ENCODE measurements at places on chromosomes 3 and 15.

DNA sequence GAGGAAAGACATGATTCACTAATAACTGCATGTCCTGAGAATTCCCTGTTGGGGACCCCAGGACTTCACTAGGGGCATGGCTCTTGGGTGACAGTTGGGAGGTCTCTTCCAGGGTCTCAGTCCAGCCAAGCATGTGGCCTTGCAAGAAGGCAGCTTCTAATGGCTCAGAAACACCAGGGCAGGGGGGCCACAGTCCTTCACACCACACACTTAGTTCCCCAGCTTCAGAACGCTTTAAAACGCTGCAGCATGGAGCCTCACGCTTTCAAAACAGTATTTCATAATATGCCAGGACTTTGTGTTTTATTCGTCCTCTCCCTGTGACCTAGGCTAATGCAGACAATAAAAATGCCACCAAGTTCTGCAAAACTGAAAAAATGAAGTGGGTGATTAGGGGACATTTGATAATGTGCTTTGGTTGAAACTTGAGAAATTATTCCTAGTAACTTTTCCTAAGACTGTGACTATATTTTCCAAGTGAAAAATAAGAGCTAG lies 48.4 kb upstream of the LIMD1 start:
- DNase-seq, result no peak

GRCh38 chr3:150663461-150663860 lies 40.3 kb downstream of the ERICH6 start:
- DNase-seq, result no peak

GRCh38 chr3:97981886-97982285 lies 9.7 kb upstream of the RIOX2 start:
- DNase-seq, result peak; percentile 81

DNA sequence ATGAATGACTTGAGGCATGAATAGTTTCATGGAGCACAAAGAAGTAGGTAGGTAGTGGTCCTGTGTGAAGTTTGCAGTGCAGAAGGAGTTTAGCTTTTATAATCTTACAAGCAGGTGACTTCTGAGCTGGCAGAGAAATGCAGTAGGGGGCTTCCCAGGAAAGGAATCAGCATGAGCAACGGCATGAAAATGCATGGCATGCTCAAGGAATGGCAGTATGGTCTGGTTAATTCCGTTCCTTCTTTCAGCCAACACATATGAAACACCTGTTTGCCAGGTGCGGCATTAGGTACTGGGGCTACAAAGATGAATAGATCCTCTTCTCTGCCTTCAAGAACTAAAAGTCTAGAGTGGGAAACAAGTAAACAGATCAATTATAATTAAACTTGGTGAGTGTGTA lies 138.0 kb upstream of the BHLHE40 start:
- DNase-seq, result peak; percentile 35

DNA sequence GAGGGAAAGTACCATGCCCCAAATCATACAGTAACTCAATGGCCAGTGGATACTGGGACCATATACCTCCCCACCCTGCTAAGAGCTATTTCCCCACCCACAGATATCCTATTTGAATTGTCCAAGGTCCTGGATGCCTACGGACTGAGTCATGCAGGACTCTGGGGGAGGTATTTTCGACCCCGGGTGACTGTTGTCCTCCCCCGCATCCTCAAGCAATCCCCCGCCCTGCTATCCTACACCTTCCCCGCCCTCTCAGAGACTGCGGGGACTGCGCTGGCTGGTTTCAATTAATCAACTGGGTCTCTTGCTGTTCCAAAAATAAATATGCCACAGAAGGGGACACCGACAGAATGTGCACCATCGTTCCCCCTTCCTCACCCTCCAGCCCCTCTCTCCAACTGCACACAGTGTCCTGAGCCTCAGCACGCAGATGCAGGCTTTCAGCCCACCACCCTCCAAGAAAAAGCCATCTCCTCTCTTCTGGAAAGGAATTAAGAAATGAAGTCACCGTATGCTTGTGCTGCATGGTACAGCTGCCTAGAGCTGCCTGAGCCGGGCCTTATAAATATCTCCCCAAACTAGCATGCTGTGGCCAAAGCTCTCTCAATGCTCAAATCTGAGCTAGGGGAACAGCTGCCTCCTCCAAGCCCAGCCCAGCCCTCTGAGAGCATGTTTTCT lies 8.1 kb downstream of the CAV3 start:
- DNase-seq, result peak; percentile 83

DNA sequence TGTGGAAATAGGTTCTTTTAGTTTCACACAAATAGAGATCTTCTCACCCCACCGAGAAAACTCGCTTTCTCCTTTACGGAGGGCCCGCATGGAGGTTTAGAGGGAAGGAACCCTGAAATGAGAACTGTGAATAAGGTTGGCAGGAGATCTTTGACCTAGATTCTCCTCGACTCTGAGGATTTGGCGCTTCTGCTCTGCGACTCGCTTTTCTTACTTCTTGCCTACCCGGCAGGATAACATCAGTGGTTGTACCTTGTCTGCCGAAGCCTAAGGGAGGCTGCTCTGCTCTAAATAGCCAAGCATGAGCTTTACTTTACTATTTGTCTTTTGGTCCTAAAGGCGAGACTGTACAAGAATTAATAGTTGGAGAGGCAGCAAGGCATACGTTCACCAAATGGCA lies 473.3 kb upstream of the TPRG1 start:
- DNase-seq, result no peak

GRCh38 chr3:171648069-171648468 lies 162.2 kb downstream of the PLD1 start:
- no peak for DNase-seq

DNA sequence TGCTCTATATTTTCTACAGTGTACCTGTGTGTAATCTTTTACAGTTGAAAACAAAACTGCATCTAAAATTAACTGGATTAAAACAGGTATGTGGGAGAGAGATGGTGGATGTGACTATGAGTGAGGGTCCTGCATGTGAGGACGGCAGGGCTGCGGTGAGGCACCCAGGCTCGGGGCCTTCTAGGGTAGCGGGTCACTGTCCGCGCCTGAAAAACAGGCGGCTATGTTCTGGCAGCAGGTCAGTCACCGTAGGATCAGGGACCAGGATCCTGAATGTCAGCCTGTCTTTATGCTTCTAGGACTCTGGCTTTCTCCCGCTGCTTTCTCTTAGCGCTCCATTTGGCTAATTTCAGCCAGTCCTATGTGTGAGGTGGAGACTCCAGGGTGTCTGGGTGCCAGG lies 12.6 kb downstream of the TMEM40 start:
- DNase-seq, result no peak

DNA sequence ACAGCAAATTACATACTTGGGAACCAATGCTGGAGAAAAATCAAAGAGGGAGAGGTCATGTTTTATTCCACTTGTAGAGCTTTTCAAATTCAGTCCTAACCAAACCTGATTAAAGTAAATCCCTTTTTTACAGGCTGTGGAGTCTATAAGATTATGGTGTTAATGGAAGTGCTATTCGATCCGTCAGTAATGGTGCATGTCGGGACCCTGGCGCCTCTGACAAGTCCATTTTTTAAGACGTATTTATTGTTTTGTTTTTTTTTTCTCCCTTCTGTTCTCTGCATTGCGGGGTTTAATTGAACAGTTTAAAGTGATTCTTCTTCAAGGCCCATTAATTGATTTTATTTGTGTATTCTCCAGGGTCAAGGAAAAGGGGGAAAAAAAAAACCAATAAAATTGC lies 725.9 kb downstream of the TUSC7 start:
- no peak for DNase-seq

GRCh38 chr15:77674327-77674726 lies 41.6 kb upstream of the LINGO1 start:
- no peak for DNase-seq

- no peak for DNase-seq
These were observed 2.0 kb downstream of the RASGRF1 start for GRCh38 chr15:79088426-79089205.

DNA sequence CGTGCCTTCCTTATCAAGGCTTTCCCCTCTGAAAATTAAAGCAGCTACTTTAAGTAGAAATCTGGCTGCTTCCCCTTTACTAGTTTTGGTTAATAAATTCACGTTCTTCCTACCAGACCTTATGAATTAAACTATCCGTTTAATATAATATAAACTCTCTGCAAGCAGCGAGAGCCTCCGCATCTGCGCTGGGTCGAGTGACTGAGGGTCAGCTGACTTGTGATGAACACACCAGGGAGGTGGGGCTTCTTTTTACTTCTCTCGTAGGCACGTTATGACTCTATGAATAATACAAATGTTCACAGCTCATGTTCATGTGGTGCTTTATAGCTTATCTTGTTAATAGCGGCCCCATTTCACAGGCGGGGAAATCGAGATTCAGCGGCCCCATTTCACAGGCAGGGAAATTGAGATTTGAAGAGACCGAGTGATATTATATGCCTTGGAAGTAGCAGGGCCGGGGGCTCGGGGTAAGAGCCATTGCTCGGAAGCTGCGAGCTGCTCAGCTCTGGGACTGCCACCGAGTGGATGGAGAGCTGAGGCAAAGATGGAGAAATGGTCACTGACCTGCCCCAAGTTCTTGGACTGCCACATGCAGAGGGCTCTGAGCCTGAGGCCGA lies 8.3 kb downstream of the MUC4 start:
- DNase-seq, result peak; percentile 38

DNA sequence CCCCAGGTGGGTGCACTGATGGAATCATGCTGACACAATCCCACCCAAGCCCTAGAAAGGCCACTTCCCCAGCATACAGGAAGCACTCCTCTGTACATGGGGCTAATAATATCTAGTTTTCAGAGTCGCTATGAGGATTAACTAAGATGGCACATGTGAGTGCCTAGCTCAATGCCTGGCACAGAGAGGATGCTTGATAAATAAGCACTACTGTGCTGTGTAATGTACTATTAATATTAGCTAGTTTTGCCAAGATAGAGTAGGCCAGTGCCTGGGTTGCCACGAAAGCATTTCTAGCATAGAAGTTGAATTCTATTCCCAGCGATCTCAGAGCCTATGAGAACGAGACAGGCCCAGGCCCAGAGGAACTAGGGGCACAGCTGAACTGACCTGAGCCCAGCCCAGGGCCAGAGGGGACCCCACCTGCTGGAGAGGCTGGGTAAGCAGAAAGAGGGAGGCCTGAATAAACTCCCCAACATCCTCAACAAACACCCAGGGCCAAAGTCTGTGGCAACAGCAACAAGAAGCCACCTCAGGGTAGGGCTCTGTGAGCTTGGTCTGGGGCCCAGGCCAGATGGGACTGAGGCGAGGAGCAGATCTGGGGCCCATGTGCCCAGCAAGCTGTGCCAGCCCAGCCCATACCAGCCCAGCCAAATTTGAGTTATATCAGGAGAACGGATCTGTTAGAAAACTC lies 7.6 kb upstream of the SEMA7A start:
- DNase-seq, result no peak

- peak; percentile 3 for DNase-seq
These were observed 419.6 kb downstream of the DIPK2A start for GRCh38 chr3:144391236-144391635.

DNA sequence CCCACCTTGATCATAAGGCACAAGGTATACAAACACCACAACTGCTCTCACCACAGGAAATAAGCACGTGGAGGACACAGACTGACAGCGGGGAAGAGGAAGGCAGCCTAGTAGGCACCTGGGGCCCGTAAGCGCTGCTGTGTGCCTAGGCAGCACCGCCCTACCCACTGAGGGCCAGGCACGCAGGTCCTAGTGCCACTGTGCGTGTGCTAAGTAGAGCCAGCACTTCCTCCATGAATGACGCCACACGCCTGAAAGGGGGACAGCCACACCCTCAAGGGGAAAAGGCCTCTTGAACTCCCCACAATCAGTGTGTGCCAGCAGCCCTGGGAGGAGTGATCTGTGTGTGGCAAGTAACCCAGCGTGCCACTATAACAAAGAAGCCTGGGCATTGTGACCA lies 73.0 kb downstream of the ATP1B3 start:
- no peak for DNase-seq

DNA sequence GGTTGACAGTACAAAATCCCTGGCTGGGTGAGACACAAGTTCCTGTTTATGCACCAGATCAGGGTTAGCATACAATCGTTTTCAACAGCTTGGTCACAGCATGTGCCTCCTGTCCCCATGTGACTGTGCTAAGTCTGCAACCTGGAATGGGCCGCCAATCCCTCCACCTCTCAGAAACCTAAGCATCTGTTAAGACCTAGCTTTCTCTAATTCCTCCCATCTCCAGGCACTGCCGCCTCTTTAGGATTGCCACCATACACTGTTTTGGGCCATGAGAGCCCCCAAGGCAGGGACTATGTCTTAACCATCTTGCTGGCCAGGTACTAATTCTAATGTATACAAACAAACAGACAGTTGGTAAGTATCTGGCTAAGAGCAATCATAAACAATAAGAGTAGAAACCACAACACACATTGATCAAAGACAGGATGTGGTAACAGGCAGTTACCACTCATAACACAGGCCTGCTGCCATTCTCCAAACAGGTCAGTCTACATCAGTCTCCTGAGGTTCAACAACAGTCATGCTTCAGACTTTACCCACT lies 25.6 kb downstream of the SEC22C start:
- DNase-seq, result peak; percentile 16

DNA sequence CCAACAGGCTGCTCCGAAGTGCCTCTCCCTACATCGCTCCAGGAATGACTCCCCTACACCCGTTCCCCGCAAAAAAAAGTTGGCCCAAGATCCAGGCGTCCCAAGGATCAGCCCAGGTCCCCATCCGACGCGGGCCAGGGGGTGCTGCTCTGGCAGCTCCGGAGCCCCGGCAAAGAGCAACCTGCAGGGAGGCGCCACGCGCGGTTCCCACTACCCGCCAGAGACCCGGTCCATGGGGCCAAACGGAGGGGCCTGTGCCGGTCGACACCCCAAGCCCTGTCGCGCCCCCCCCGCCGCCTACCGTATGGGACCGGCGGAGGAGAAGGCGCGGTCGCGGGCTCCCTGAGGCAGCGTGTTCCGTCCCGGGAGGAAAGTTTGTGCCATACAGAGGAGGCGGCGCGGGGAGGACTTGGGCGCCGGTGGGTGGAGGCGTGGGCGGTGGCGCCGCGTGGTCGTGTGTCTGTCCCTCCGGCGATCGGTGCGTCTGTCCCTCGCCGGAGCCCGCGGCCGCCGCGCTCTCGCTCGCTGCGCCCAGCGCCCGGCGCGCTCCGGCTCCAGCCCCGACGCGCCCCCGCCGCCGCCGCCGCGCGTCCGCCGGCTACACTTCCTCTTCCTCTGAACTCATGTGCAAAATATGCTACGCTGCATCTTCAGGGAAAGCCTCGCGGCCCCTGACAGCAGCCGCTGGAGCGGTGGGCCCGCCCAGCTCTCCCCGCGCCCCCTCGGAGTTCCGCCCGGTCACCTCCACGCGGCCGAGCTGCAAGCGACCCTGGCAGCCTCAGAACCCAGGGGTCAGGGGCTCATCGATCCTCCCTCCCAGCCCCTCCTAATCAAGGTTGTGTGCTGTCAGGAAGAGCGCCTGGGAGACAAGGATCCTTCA lies at the start of gene RFTN1:
Gene RFTN1, minus strand, starts transcription at position 559 of the 880 bp plus-strand sequence. CDS start 19,830 bp downstream, outside the sequence.
- DNase-seq, result peak; percentile 78

- peak; percentile 75 for DNase-seq
These were observed 77.8 kb downstream of the WWTR1 start for GRCh38 chr3:149579838-149580542.

DNA sequence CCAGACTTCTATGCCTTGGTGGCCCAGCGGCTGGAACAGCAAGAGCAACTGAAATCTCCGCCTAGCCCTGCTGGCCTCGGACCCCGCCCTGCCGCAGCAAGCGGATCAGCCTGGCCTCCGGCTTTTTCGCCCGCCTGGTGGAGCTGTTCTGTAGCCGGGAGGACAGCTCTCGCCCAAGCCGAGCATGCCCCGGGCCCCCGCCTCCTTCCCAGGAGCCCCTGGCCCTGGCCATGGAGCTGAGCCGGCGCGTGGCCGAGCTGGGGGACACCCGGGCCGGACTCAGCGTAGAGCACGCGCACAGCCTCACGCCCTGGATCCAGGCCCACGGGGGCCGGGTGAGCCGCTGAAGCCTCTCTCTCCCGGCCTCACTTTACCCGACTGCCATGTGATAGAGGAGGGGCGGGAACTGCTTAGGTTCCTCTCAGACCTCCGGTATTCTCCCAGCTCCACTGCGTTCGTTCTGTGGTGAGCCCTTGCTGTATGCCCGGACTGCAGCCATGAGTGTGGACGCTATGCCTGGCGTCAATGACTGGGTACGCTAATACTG lies 24.1 kb upstream of the MRPL3 start:
- peak; percentile 46 for DNase-seq
